ENCODE measurements at places on chromosomes 11 and 22.

- DNase-seq, result no peak
These were observed 81.9 kb upstream of the PICALM start for GRCh38 chr11:86150847-86151173.

GRCh38 chr22:38230108-38230825 is 28.5 kb downstream of the MAFF start:
- peak; percentile 29 for DNase-seq

GRCh38 chr11:72010529-72011233 is 12.0 kb downstream of the IL18BP start:
- DNase-seq, result no peak

DNA sequence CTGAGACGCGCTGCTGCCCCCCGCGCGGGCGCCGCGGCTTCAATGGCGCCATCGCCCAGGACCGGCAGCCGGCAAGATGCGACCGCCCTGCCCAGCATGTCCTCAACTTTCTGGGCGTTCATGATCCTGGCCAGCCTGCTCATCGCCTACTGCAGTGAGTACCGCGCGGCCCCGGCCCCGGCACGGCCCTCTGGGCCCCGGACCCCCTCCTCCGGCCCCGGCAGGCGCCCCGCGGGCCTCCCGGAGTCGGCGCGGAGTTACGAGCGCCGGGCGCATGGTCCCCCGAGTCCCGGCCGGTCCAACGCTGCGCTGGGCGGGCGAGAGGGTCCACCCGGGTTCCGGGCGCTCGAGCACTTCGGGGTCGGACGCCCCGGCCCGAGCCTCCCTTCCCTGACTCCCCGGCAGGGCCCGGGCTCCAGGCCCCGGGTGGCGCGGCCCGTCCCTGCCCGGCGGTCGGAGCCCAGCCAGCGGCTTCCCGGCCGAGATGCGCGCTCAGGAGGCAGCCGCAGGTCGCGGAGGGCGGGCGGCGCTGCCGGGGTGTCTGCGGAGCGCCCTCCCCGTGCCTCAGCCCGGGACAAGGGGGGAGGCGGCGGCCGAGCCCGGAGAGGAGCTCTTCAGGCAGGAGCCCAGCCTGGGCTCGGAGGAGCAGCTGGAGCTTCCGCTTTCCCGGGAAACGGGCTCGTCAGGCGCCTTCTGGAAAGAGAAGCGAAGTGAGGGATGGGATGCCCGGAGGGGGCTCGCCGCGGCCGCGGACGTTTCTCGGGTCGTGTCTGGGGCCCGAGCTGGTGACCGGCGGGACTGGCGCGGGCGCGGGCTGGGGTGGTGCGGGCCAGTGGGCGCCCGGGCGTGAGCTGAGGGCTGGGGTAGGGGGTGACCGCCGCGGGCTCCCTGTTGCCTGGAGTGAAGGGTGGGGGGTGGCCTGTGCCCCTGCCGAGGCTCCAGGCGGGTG is 1337.8 kb downstream of the BRD1 start:
- no peak for DNase-seq

- no peak for DNase-seq
These were observed 12.5 kb upstream of the MB start for GRCh38 chr22:35629406-35630216.

- DNase-seq, result no peak
These were observed 384.4 kb upstream of the DDI1 start for GRCh38 chr11:103652013-103652412.
